Activated T-helper 2 cell treated with anti-CD3 and anti-CD28 coated beads, Interferon-gamma antibody, Interleukin-2, Interleukin-4, amounts not matched to agents 10 μg/mL and 5 μg/mL and 100 μg/mL, durations not matched to agents 14 hours and 24 hours and 36 hours (primary cell): ENCODE measurements at places on chromosomes 7 and 10.

- DNase-seq, result no peak
These were observed 37.1 kb downstream of the GNG11 start for GRCh38 chr7:93958651-93959050.

- no peak for DNase-seq
These were observed 11.5 kb downstream of the NUDT5 start for GRCh38 chr10:12184165-12184564.

DNA sequence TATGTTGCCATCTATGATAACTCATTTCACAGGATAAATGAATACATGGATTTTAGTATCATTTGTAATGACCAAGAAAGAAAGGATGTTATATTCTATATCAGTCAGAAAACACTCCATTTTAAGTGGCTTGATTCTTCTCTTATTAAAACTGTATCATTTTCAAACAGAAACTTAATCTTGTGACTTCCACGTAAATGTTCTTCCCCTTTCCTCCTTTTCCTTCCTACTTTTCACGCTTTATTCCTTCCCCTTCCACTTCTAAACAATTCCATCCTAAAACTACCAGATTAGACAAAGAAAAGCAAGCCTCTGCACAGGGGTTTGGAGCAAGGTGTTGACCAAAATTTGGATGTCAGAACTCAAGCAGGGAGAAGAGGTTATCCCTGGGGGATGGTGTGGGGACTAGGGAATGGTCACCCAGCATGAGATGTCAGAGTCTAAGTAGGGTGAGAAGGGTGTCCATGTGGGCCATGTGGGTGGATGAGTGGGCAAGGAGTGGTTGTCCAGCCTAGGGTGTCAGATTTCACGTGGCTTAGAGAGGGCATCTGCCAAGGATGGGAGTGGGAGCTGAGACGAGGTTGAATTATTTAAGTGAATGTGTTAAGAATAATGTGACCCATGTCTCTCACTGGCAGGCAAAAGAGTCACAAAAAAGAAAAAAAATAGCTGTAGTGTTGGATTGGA is 5.0 kb upstream of the GSAP start:
- no peak for DNase-seq

DNA sequence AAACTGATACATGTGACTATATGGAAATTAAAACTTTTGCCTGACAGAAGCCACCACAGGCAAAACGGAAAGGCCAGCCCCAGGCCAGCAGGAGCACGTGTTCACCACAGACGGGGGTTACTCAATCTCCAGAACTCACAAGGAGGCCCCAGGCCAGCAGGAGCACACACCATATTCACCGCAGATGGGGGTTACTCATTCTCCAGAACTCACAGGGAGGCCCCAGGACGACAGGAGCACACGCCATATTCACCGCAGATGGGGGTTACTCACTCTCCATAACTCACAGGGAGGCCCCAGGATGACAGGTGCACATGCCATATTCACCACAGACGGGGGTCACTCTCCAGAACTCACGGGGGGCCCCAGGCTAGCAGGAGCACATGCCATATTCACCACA is 61.5 kb downstream of the NKX6-2 start:
- no peak for DNase-seq

DNA sequence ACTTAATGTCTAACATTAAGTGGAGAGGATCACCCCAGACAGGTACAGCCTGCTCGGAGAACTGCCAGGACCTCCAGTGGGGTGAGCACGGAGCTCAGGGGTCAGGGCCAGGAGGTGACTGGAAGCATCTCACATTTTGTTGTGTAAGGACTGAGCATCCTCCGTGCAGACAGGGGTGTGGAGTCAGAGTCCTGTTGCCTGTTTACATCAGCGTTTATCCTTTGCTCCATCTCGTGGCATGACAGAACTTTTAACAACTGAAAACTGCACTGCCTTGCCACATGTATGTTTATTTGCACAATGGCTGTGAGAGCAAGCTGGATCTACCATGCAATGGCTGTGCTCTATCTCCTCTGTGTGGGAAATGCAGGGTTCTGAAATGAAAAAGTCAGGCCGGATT is 175.4 kb upstream of the AKR1E2 start:
- DNase-seq, result no peak

- DNase-seq, result no peak
These were observed 25.7 kb downstream of the CHST3 start for GRCh38 chr10:71989661-71990454.

DNA sequence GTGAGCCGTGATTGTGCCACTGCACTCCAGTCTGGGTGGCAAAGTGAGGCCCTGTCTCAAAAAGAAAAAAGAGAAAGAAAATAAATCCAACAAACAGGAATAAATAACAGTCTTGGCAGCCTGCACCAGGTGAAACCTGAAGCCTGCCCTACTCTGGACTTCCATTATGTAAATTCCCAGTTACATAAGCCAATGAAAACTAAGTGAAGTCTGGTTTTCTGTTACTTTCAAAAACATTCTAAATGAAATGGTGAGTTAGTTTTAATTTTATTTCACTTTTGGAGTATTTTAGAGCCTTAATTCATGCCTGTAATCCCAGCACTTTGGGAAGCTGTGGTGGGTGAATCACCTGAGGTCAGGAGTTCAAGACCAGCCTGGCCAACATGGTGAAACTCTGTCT is 22.5 kb upstream of the HIBADH start:
- DNase-seq, result no peak

DNA sequence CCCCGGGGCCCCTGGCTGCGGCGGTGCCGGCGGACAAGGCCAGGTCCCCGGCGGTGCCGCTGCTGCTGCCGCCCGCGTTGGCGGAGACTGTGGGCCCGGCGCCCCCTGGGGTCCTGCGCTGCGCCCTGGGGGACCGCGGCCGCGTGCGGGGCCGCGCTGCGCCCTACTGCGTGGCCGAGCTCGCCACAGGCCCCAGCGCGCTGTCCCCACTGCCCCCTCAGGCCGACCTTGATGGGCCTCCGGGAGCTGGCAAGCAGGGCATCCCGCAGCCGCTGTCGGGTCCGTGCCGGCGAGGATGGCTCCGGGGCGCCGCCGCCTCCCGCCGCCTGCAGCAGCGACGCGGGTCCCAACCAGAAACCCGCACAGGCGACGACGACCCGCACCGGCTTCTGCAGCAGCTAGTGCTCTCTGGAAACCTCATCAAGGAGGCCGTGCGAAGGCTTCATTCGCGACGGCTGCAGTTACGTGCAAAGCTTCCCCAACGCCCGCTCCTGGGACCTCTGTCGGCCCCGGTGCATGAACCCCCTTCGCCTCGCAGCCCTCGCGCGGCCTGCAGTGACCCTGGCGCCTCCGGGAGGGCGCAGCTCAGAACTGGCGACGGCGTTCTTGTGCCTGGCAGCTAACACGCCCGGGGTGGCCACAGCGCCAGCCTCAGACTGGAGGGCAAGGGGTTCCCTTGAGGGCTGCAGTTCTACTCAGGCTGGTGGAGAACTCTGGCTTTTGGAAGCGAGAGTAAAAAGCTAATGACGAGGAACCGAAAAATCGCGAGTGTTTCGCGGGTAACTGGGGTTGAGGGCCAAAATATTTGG is 804 bp downstream of the FRAT1 start:
- peak; percentile 53 for DNase-seq
